Transverse colon (tissue), 4 donors: ENCODE measurements at places on chromosomes 2 and 18. TPM values are rescaled to one million over a fixed set of nuclear protein-coding genes. Genes with fewer than 3 reads are reported as not detected.
A peak's percentile ranks its signal among the peaks of the same experiment; 100 is the strongest.

DNA sequence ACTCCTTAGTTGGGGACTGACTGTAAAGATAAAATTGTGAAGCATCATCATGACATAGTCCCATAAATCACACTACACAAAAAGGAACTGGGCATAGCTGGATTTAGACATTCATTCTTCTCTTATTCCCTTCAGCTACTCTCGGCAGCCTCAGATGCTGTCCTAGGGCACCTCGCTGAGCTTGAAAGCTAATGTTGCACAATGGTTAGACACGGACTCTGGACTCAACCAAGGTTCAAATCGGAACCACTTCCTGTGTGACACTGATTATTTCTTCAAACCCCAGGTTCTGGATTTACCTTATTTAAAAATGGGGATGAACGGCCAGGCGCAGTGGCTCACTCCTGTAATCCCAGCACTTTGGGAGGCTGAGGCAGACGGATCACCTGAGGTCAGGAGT is 89.8 kb downstream of the CCBE1 start:
- no peak for DNase-seq

DNA sequence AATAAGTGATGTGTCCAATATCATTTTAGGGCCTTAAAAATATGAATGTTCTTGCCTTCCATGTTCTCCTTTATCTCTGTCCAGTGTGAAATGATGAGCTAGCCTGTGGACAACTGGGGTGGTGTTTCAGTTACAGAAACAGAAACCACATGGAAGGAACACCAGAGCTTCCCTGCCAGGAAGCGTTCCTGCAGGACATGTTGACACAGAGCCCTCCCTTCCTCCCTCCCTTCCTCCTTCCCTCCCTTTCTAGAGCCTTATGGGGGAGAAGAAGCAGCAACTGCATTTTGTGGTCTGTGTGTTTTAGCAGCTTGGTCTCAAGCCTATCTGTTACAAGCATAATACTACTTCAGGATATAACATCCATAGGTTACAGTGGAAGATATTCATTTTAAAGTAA is 539.7 kb upstream of the NETO1 start:
- no peak for DNase-seq

GRCh38 chr2:96408616-96409015 is 73.0 kb downstream of the NCAPH start:
- DNase-seq, result no peak

- no peak for DNase-seq
Measured at GRCh38 chr2:189609853-189610252, 29.3 kb upstream of the SLC40A1 start.

DNA sequence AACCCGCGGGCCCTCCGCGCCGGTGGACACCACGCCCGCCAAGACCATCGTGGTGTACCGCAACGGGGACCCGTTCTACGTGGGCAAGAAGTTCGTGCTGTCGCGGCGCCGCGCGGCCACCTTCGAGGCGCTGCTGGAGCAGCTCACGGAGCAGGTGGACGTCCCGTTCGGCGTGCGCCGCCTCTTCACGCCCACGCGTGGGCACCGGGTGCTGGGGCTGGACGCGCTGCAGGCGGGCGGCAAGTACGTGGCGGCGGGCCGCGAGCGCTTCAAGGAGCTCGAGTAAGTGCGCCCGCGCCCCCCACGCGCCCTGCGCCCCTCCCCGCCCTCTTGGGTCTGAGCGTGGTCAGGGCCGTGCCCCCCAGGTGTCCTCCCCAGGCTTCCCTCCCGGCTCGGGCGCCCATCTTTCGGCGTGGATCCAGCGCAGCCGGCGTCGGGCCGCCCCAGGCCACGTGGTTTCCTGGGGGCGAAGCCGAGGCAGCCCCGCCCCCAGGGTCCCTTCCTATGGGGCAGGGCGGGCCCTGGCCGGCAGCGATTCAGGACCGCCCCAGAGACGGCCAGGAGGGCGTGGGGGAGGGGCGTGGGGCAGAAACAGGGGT is 481 bp downstream of the DCDC2C start:
- DNase-seq, result no peak

DNA sequence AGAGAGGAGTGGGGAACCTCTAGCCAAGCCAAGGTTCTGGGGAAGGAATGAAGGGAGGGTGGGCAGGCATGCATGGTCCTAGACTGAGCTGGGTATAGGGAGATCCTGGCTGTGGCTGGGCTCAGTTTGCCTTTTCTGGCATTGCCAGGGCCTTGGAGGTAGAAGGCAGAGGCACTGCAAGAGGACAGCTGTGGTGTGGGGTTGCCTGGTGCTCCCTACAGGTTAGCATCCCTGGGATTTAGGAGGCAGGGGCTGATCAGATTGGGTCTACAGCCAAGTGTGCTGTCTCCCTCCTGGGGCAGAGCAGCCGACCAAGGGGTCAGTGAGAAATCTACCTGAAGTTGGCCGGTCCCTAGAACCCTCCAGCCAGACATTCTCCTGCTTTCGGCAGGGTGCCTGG is 15.9 kb downstream of the ABCG8 start:
- no peak for DNase-seq

DNA sequence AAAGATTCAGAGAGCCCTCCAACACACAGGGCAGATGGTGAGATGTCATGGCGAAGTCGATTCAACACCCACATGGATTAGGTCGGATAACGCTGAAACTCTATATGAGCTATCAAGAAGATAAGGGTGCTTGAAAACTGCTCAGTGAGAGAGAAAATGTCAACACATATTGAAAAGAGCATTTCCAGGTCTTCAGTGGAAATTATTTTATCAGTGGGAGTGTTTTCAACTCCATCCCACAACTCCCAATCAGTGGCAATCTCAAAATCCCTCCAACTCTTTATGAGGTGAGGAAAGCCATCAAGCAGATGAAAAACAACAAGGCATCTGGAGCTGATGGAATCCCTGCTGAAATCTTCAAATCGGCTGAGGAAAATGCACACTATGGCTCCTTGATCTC is 104.5 kb upstream of the KLHL14 start:
- no peak for DNase-seq

- no peak for DNase-seq
Measured at GRCh38 chr18:31658670-31659575, 25.5 kb downstream of the B4GALT6 start.

GRCh38 chr18:13292736-13293135 is 74.2 kb downstream of the LDLRAD4 start:
- DNase-seq, result no peak

DNA sequence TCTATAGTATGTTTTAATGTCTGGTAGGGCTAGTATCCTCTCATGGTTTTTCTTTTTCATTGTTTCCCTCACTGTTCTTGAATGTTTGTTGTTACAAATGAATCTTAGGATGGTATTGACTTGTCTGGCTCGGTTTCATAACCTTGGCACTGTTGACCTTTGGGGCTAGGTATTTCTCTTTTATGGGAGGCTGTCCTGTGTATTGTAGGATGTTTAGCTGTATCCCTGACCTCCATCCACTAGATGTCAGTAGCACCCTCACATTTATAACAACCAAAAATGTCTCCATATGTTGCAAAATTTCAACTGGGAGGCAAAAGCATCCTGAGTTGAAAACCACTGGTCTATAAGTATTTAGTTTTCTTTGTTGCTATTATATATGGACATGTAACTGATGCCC is 7.0 kb upstream of the AOX1 start:
- no peak for DNase-seq

DNA sequence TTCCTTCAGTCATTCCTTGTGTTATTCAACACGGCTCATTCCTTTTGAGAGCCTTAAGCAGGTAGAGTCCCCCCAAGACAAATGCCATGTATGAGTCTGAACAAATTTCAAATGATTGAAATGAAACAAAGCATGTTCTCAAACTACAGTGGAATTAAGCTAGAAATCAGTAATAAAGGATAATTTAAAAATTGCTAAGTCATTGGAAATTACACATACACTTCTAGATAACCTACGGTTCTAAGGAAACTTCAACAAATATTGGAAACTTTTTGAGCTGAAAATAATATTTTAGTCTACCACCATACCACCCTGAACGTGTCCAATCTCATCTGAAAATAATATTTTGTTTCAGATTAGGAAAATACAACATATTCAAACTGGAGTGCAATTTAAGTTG is 71.8 kb upstream of the UGP2 start:
- DNase-seq, result no peak

- DNase-seq, result no peak
Measured at GRCh38 chr2:71806432-71806831, 341.2 kb downstream of the CYP26B1 start.

GRCh38 chr2:168050377-168050776 is 197.0 kb downstream of the STK39 start:
- DNase-seq, result no peak

- no peak for DNase-seq
Measured at GRCh38 chr2:4695281-4695861, 992.0 kb downstream of the DCDC2C start.

GRCh38 chr2:169838743-169839489 is 11.7 kb downstream of the UBR3 start:
- DNase-seq, result no peak

DNA sequence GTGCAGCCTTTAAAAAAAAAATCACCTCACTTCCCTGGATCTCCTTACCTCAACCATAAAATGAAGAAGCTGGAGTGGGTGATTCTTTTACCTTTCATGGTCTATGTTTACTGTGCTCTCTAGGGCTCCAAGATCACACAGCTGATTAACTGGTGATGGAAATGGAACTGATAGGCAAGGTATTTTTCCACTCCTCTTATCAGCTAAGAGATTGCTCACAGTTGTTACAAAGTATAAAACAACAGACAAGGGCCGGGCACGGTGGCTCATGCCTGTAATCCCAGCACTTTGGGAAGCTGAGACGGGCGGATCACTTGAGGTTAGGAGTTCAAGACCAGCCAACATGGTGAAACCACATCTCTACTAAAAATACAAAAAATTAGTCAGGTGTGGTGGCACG is 14.5 kb downstream of the RPS27A start:
- DNase-seq, result no peak

DNA sequence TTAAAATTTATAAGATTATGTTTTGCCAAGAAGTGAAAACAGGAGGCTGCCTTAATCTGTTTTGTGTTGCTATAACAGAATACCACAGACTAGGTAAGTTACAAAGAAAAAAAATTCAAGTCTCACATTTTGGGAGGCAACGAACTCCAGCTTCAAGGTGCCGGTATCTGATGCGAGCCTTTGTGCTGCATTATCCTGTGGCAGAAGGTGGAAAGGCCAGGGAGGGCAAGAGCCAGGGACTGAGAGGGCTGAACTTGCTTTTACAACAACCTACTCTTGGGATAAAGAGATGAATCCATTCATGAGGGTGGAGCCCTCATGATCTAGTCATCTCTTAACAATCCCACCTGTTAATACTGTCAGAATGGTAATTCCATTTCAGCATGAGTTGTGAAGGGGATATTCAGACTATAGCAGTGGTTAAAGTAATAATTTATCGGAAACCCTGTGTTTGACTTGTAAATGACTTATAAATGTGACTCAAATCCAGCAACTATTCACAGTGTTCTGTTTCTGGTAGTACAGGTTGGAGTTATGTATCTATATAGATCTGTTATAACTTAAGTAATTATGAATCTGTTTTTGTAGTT is 3.7 kb downstream of the MTX2 start:
- DNase-seq, result no peak

GRCh38 chr2:61763605-61764034 is 90.2 kb downstream of the FAM161A start:
- peak; percentile 84 for DNase-seq

DNA sequence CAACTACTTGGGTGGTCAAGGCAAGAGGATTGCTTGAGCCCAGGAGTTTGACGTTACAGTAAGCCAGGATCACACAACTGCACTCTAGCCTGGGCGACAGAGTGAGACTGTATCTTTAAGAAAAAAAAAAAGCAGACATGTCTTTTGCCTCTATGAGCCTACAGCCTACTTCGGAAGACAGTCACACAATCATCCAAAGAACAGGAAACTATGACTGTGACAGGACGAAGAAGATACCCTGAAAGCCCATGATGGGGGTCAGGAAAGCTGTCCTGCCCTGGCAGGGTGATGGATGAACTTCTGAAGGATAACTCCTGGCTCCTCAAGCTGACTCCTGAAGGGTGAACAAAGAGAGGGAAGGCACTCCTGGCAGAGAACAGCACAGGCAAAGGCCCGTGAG is 251.7 kb upstream of the SIX2 start:
- DNase-seq, result no peak

DNA sequence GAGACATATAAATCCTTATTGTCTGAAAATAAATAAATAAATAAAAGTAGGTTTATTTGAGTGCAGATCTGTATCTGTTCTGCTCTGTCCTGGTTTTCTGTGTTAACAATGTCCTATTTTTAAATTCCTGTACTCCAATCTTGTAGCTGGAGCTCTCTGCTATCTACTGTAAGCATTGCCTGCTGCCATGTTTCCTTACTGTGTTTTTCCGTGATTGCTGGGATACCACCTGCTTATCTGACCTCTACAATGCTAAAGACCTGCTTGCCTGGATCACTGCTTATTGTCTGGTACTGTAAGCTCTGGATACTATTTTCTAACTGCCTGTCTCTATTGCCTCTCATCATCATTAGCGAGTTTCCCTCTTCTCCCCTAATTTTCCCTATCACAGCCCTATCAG is 11.6 kb downstream of the PTPN4 start:
- DNase-seq, result no peak

DNA sequence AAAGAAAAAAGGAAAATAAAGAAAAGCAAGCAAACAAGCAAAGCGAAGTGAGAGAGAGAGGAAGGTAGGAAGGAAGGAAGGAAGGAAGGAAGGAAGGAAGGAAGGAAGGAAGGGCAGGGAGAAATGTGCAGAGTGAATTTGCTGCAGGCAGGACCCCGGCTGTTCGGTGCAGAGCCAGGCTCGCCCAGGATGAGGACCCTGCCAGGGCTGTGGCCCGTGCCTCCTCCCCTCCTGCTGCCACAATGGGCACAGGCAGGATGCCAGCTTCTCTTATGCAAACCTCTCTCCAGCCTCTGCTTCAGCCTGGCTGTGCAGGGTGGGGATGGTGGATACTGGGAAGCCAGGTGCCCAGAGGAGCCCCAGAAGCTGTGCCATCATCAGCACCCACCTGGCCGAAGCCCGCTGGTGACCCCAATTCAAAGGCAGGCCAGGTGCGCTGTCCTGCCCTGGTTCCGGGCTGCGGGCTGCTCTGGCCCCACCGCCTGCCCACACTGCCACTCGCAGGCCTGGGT is 3.2 kb downstream of the GPR17 start:
- no peak for DNase-seq

- DNase-seq, result no peak
Measured at GRCh38 chr2:176645494-176645893, 376.3 kb downstream of the MTX2 start.

GRCh38 chr18:59057969-59058368 is 81.7 kb upstream of the SEC11C start:
- DNase-seq, result no peak

GRCh38 chr2:37713258-37713700 is 41.8 kb upstream of the CDC42EP3 start:
- no peak for DNase-seq

Gene GPR17
- total RNA-seq, result not detected

Gene SEPTIN10
- 151 TPM for total RNA-seq

Gene SCG2
- 9.6 TPM for total RNA-seq

Gene AMMECR1L
- 18.3 TPM for total RNA-seq

Gene CNNM4
- 82.9 TPM for total RNA-seq

Gene G6PC2
- total RNA-seq, result 0.79 TPM

Gene KYNU
- total RNA-seq, result not detected

Gene DPP4
- total RNA-seq, result 12.7 TPM

Gene ST6GAL2
- 0.16 TPM for total RNA-seq

Gene ATOH8
- total RNA-seq, result 14.6 TPM

Gene CYRIA
- total RNA-seq, result 0.20 TPM

Gene DSG3
- total RNA-seq, result not detected

Gene MAP3K19
- total RNA-seq, result not detected

Gene MLPH
- total RNA-seq, result 279 TPM

Gene SLC5A7
- 0.48 TPM for total RNA-seq

Gene TWIST2
- 59.1 TPM for total RNA-seq

Gene IL1RL1
- 4.9 TPM for total RNA-seq
